ENCODE measurements at places on chromosomes 3 and 15.

DNA sequence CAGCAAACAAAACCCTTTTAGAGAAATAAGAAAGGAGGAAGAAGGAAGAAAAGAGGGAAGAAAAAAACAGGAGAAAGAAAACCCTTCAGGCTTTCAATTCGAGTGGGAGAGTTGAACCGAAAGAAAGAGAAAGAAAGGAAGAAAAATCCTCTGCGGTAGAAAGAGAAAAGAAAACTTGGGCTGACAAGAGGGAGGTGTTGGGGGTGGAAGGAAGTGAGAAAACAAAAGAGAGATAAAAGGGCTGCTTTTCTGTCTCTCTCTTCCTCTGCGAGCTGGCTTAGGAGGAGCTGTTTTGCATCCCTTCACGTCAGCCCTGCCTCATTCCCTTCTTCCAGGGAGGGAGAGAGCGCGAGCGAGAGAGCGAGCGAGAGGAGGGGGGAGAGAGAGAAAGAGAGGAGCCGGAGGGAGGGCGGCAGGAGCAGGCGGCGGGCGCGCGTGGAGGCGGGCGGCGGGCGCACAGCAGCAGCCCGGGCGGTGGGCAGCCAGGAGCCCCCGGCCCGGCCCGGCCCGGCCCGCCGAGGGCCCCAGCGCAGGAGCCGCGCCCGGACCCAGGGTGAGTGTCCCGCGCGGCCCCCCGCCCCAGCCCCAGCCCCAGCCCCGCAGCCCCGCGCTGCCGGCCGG is at the start of gene ZNF710:
TSS of gene ZNF710 (plus strand) at position 263 of the 621 bp plus-strand sequence. CDS start 65,814 bp downstream, outside the sequence.
- peak within 1 kb of the TSS; percentile 99 for H3K27ac ChIP-seq
- H3K4me3 ChIP-seq = peak within 1 kb of the TSS; percentile 96
- DNase-seq = no peak
- no peaks in the 10 kb centered on the region for H3K27me3 ChIP-seq

DNA sequence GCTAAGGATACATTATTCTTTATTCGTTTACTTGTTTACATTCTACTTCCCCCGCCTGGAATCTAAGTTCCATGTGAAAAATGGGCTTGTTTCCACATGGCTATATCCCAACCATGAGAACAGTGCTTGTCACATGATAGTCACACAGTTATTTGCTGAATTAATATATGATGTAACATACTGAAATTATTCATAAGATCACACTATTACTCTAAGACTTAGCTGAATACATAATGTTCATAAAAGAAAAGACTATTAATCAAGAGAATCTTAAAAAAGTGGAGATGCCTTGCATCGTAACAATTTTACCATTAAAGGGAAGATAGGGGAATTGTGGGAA is 6.5 kb downstream of the PBRM1 start:
- H3K36me3 ChIP-seq = peaks cover 55% of the 10 kb centered on the region
- no peak for DNase-seq
- no peak overlapping the region for H3K4me3 ChIP-seq
- peaks cover 49% of the 10 kb centered on the region for H3K4me1 ChIP-seq
- peak overlapping the region; percentile 60 for H3K27ac ChIP-seq

GRCh38 chr3:174441588-174442301 is 417.4 kb upstream of the NAALADL2 start:
- H3K4me1 ChIP-seq = peaks cover 5% of the 10 kb centered on the region
- peak overlapping the region; percentile 39 for H3K4me3 ChIP-seq
- no peaks in the 10 kb centered on the region for H3K36me3 ChIP-seq
- H3K27me3 ChIP-seq = peaks cover 12% of the 10 kb centered on the region

- peaks cover 12% of the 10 kb centered on the region for H3K36me3 ChIP-seq
- peak overlapping the region; percentile 77 for H3K27ac ChIP-seq
- H3K4me3 ChIP-seq = no peak overlapping the region
- DNase-seq = no peak
- H3K27me3 ChIP-seq = no peaks in the 10 kb centered on the region
Observed at GRCh38 chr3:53089511-53089910, 40.7 kb downstream of the RFT1 start.

DNA sequence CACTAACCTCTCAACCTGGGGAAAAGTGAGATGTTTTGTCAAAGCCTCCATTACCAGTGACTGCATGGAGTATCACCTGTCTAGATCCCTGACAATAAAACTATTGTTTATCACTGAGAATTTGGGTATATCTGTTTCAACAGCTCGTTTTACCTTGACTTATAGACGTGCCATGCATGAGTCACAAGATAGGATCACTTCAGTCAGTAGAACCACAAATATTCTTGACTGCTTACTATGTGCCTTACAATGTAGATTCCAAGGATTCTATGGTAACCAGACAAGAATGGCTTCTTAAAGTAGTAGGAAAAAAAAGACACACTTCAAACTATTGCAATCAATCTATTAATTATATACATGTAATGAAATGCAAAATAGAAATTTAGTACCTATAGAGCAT is 55.7 kb upstream of the GRM7 start:
- H3K4me1 ChIP-seq = no peaks in the 10 kb centered on the region
- H3K27me3 ChIP-seq = no peaks in the 10 kb centered on the region
- H3K4me3 ChIP-seq = no peak overlapping the region
- H3K36me3 ChIP-seq = no peaks in the 10 kb centered on the region

DNA sequence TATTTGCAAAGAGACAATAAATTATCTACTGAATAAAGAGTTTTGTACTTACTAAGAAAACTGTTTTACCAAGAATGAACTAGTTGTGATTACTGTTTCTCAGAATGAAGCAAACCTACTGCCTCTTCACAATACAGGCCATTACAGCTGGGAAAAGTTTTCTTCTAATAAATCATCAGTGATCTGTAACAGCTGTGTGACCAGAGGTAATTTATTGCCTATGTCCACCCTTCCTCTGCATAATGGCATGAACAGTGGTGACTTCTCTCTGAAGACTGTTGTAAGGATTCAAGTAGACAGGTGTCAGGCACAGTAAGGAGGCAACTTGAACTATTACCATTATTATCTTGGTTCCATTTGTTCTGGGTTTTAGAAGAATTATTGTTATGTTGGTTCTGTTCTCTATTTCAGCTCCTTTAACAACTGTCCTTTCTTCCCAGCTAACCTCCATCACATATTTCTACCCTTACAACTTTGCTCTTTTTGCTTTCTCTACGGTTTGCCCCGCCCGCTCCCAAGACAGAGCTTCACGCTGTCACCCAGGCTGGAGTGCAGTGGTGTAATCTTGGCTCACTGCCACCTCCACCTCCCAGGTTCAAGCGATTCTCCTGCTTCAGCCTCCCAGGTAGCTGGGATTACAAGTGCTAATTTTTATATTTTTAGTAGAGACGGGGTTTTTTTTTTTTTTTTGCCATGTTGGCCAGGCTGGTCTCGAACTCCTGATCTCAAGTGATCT is 51.5 kb downstream of the PRKAR2A start:
- DNase-seq = no peak
- H3K4me3 ChIP-seq = no peak overlapping the region
- H3K4me1 ChIP-seq = no peaks in the 10 kb centered on the region

All from central memory CD8-positive, alpha-beta T cell (primary cell).